Renal cortex interstitium (tissue), 15 donors: ENCODE measurements at places on chromosomes 5 and 9.

GRCh38 chr5:41176952-41177351 lies 36.4 kb downstream of the C6 start:
- DNase-seq, result no peak

GRCh38 chr9:100111235-100111634 lies 12.2 kb downstream of the INVS start:
- DNase-seq, result no peak

DNA sequence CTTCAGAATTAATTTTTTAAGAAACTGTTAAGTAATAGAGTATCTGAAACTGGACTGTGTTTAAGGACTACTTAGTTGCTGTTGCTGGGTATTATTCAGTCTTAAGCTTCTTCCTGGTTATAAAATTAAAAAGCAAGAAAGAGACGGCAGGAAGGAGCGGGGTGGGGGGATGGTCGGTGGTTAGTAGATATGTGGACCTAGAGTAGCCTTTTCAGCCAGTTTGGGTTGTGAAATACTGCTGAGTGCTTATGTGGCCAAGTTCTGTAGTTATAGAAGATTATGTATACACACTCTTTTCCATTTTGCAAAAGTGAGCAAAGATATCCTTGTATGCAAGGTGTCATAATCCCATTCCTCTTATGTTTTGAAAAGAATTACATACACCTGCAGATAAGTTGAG lies 28.5 kb downstream of the TRIO start:
- no peak for DNase-seq

- peak; percentile 51 for DNase-seq
Measured at GRCh38 chr5:90264689-90265544, 144.6 kb downstream of the CETN3 start.

DNA sequence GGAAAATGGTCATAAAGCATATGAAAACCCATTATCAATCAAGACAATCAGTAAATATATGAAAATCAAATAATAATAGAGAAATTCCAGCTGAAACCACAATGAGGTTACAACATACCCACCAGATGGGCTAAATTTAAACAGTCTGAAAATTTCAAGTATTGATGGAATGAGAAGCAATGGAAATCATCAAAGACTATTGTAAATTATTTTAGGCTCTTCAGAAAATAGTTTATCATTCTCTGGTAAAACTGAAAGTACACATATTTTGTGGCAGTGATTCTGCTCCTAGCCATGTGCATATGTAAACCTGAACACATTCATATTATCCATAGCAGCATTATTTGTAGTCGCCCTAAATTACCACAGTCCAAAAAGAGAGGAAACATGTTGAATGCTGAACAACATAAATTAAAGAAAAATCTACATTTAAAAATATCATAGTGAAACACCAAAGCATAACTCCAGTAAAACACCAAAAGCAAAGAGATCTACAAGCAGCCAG lies 215.3 kb downstream of the PRELID2 start:
- DNase-seq, result no peak

DNA sequence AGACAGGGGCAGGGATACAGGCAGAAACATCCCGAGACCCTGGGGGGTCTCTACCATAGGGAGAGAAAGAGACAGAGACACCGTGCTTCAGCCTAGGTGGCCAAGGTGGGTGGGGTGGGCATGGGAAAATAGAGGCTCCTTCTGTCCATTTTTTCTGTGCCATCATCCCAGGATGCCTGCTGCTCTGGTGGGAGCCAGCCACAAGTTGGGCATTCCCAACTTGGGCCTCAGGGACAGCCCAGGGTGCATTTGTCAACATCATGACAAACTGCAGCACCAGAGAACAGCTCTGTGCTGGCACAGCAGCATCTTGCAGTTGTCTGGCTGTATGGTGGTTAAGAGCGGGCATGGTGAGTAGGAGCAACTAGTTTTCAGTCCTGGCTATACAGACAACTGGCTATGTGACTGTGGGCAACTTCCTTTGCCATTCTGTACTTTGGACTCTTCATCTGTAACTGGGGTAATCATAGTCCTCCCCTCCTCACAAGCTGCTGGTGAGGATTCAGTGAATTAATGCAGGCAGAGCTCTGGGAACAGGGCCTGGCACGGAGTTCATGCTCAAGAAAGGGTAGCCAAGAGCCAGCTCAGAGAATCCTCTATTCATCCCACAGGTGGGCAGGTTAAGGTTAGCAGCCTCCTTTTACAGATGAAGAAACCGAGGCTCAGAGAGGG lies 100.4 kb downstream of the RGS3 start:
- DNase-seq, result no peak

DNA sequence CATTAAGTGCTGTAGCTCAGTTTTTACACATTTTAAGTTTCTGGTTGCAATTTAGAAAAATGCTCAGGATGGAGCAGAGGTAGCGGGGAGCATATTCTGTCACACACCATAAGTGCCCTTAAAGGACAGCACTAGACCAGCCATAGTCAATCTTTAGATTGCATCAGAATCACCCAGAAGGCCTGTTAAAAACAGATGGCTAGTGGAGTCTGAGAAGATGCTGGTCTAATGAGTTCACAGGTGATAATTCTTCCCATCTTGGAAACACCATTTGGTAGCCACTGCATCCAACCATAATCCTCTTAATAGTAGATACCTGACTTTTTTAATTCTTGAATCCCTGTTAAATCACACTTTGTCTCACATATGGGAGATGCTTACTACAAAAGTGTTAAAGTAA lies 113.2 kb downstream of the CDH18 start:
- no peak for DNase-seq

DNA sequence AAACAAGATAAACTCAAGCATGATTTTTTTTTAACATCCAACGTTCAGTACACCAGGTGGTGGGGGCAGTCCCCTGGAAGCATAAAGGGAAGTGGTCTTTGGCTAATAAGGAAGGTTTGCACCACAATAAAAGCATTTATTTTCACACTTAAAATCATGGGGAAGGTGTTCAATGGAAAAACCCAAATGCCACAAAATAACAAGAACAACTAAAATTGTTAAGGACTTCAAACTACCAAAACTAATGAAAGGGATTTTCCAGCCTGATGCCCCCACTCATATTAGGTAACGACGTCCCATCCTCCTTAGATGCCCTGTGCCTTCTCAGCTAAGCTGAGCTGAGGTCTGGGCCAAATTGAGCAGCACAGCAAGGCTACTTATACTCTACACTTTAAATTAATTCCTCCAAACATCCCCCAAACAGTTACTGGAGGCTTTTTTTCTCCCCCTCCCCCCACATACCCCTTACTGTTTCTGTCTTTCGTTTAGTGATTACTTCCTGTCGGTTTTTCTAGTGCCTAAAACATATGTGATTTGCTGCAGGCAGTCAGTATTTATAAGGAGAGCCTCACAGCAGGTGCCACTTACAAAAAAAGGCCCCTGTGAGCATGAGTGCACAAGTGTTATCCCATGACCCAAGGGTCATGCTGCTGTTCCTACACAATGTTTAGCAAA lies 259.7 kb upstream of the ZNF608 start:
- DNase-seq, result no peak

DNA sequence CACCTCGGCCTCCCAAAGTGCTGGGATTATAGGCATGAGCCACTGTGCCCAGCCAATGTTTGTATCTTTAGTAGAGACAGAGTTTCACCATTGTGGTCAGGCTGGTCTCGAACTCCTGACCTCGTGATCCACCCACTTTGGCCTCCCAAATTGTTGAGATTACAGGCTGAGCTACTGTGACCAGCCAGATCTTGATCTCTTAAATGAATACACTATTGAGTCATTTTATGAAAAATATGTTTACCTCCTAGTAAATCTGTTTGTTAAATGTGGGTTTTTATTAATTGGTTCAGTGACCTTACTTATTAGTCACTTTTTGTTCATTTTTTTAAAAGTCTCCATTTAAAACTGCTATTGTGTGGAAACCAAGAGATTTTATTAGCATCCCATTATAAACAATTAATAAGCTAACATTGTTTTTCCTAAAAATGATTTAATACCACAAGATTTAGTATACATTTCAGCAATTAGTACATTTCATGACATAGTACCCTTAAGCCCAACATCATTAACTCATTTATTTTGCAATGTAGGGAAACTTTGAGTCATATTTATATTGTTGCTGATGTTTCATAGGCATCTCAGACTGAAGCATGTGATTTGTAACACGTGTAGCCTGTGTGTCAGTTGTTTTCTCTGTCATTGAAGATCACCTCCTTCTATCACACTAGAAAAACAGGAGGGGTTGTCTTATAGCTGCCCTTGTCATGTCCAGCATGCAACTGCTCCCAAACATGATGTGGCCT lies 261.2 kb downstream of the TAF11L14 start:
- no peak for DNase-seq

DNA sequence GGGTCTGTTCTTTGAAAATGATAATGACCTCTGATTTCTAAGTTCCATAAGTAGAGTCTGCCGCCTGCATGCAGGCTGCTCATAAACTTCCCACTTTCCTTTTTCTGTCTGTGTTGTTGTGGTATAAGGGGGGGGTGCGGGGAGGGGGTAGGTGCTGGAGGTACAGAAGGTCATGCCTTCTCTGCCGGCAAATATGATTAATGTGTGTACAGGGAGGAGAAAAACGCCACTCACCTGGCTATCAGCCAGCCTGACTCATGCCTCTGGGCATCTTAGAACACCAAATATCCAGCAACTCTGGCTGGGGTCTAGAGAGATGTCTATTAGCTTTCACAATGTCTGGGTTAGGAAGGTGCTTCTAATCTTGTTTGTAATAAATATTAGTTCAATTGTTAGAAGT lies 128.3 kb downstream of the EFNA5 start:
- DNase-seq, result no peak

GRCh38 chr9:91087462-91087759 lies 274.3 kb downstream of the AUH start:
- no peak for DNase-seq

GRCh38 chr5:178349625-178350353 lies 117.2 kb upstream of the PHYKPL start:
- no peak for DNase-seq

GRCh38 chr5:132998556-132998955 lies 27.8 kb downstream of the ZCCHC10 start:
- no peak for DNase-seq

- DNase-seq, result no peak
Measured at GRCh38 chr5:44909004-44909403, 100.3 kb downstream of the MRPS30 start.

DNA sequence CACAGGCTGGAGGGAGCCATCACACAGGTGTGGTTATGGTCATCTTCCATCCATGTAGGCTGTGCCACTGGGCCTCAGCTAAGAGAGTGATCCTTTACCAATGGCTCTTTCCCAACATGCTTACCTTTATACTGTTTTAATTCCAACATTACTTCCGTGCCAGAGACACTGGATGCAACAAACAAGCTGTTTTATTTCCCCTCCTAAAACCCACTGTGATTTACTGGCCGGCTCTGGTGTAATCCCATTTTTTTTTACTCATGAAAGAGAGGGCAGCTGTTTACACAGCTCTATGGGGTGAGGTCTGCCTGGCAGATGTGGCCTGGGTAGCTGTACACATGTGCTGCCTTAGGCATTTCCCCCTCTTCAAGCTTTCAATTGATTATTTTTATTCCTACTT lies 58.5 kb downstream of the MACROH2A1 start:
- DNase-seq, result no peak

GRCh38 chr9:69131682-69132081 lies 42.4 kb upstream of the TJP2 start:
- peak; percentile 53 for DNase-seq

DNA sequence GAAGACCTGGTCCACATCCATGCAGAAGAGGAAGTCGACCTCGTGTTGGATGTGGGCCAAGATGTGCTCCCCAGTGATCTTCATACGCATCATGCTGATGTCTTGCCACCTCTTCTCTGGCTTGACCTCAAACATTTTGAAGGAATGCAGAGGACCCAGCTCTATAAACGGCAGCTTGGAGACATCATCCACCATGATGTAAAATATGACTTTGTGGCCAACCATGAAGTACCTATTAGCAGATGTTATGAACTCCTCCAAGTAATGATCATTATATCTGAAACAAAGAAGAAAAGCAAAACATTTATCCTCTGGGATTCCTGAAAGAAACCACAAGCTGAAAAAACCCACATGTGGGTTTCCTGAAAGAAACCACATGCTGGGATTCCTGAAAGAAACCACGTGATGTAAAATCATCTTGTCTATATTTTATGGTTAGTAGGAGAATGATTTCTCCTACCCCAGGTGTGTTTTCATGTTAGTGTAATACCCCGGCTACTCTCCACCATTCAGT lies 52.3 kb downstream of the GGTA1 start:
- DNase-seq, result no peak

DNA sequence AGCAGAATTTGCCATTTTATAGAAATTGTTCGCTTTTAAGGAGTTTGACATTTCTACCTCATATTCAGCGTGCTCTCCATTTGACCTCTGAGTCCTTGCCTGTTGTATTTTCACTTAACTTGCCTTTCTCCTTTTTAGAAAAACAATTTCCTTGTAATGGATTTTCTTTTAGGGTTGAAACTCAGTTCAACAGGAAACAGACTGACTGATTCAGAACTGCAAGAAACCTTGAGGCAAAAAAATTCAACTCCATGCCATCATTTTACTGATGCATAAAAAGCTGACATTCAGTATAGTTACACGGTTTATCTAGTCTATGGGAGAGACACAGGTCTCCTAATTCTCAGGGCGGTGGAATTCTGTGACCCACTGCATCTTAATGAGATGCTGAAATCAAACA lies 59.8 kb downstream of the MRPS30 start:
- no peak for DNase-seq

GRCh38 chr9:35415402-35416097 lies 74.4 kb upstream of the RUSC2 start:
- no peak for DNase-seq

DNA sequence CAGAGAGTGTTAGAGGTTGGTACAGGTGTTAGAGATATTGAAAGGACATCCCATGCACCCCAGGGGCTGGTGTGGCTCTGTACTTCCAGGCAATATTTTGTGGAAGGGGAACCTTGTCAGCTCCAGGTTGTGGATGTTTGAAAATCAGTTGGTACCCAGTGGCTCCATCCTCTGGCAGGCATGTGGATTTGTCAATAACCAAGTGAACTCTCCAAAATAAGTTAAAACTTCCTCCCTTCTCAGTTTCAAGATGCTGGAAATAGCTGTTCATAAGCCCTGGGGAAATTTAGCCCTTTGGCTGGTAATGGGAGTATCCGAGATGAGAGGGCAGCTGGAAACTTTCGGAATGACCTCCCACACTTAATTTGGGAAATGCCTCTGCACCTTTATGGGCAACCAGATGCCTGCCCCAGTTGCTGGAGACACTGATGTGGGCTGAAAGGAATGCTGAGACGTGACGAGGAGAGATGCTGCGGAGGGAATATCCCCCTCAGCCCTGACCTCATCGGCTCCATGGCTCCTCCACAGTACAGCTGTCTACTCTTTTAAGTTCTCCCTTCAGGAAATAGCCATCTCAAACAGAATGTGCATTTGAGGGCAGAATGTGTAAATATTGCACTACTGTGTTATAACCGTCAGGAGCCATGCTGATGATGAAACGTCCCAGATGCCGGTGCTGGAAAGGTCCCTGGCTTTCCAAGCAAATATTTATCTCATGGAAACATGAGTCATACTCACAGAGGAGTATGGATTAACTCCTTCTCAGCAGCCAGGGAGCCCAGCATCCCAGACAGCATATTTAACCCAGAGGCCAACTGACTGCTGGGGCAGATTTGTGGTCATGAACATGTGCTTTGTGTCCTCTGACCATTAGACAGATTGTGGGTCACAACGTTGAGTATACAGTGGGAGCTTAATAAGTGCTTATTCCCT lies 29.5 kb downstream of the TGFBI start:
- no peak for DNase-seq
